ELR (cell line): ENCODE measurements at places on chromosomes 6 and 20.

GRCh38 chr6:123022975-123023374 lies 26.9 kb downstream of the CLVS2 start:
- DNase-seq = no peak

DNA sequence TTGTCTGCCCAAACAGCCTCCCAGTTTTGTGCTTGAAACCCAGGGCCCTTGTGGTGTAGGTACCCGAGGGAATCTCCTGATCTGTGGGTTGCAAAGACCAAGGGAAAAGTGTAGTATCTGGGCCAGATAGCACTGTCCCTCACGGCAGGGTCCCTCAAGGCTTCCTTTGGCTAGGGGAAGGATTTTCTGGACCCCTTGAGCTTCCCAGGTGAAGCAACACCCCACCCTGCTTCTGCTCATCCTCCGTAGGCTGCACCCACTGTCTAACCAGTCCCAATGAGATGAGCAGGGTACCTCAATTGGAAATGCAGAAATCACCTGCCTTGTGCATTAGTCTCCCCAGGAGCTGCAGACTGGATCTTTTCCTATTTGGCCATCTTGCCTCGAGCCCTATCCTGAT lies 791.8 kb upstream of the MANEA start:
- DNase-seq = no peak

DNA sequence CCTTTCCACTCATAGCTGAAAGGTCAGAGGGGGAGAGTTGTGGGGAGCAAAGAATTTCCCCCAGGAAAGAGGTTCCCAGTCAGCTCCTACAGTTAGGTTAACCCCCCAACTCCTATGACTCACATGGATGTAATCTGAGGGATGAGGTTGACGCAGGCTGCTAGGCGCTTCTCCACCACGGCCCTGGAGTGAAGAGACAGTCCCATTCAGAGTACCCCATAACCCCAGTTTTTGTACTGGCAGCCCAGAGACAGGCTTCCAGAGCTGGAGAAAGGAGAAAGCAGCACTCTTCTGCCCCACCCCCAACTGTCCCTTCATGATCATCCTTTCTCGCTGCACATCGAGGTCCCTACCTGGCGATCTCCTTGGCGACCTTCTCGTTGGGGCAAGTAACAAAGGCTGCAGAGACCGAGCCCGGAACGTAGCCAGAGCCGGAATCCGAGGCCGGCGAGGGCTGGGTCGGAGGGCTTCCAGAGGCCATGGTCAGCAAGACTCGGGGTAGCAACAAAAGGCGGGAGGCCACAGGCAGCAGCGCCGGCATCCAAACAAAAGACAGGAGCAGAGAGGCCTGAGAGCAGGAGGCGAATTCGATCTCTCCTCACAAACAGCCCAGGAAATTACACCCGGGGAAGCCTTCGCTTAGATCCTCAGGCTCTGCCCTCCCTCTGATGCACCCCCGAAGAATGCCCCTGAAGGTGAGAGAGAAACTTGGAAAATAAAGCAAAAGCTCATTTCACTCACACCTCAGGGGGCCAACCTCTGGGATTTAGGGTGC lies 592 bp downstream of the CUTA start:
- DNase-seq = peak; percentile 99

DNA sequence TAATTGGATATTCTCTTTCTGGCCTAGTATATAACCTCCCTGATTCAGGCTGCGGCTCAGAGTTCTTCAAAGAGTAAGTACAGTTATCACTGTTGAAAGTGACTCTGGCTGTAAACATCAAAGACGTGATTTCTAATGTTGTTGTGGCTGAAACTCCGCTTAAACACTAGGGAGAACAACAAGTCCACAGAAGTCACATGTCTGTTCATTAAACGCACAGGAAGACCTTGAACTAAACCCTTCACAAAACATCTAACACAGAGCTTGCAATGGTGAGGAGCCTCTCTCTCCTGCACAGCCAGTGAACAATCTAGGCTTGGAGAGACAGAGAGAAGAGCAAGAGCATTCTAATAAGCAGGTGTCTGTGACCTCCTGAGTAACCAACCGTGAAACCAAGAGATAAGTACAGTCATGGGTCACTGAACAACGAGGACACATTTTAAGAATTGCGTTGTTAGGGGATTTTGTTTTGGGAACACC lies 249.3 kb downstream of the PRKN start:
- no peak for DNase-seq

DNA sequence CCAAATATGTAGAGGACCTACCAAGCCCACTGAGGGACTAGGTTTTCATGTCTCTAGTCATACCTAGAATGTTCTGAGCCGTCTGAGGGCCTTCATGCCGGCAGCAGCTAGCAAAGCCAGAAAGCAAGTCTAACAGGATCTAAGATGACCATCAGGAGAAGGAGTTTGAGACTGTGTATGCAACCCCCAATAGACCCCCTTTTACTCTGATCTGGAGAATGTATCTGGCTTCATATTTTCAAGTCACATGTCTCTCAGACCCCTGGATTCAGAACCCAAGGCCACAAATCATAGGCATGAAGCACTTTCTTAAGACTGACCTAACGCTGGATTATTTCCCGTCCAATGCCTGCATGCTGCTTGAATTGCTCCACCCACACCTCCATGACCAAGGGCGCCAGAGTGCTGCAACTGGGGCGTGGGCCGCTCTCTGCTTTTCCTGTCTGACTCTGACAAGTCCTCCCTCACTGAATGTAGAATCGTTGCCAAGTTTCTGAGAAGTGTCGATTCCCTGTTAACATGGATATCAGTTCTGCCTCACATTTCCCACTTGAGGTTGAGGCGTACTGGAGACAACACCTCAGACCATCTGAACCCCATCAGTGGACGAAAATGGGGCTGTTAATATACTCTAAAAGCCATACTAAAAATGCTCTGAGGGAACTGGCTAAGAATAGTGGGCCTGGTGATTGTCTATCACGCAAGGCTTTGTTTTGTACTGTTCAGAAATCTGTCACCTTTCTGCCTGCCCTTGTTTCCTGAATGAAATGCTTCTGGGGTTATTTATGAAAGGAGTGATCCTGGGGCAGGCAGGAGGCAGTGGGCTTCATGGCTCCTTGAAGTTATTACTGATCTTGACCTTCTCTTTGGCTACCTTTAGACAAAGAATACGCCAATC lies 23.9 kb upstream of the ASXL1 start:
- no peak for DNase-seq

DNA sequence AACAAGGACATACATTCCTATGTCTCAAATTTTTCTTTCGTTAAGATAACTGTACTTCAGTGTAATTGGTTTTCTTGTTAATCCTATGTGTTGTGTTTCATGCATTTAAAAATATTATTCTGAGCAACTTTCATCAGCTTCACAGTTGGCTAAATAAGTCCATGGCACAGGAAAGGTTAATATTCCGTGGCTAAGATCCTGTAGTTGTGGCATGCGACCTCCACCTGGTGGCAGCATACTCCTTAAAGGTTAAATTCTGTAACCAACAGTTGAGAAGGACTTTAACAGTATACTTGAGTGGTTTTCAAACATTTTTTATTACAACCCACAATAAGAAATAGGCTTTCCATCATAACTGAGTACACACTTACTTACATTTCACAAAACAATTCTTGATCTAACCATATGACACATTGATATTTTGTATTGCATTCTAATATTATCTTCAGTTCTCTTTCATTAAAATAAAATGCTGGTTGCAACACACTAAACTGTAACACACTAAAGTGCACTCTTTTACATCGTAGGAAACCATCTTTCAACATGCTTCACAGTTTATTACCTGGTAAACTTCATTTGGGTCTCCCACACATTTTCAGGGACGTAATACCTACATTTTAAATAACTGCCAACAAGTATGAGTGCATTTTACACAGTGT lies 118.3 kb downstream of the SLX4IP start:
- DNase-seq = peak; percentile 79

GRCh38 chr6:81568973-81569372 lies 183.5 kb downstream of the TENT5A start:
- no peak for DNase-seq

DNA sequence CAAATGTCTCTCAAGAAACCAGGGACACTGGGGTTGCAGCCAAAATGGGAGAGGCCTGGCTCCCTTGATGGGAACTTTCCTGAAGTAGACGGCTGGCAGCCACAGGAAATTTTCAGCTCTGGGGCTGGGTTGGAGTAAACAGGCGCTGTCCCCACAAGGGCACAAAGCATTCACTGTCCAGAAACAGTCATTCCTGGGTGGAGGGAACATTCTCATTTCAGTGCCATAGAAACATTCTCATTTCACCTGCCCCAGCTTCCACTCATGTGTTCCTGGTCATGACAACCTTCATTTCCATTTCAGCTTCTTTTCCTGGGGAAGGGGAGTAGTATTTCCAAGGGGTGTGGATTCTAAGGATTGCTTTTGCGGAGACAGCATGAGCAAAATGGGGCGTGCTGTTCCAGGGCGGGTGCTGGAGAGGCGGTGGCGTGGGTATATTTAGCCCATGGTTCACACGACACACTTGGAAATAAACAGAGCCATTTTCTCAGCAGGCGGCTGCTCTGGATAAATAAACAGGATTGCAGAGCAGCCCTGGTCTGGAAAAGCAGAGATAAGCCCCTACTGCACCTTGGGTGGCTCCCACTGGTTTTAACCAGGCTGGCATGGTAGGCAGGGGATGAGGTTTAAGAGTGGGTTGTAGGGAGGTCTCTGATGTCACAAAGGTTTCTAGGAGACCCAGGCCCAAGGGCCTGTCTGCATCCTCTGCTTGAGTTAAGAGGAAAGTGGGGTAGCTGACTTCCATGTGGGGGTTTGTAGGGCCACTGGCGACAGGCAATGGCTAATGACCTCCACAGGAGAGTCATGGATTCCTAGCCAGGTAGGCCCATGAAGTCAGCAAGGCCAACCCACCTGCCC lies 32.9 kb downstream of the COX4I2 start:
- no peak for DNase-seq

GRCh38 chr6:1686117-1687098 lies 76.7 kb downstream of the FOXC1 start:
- DNase-seq = peak; percentile 91

- no peak for DNase-seq
Measured at GRCh38 chr6:51396583-51396982, 577.9 kb downstream of the TFAP2B start.

DNA sequence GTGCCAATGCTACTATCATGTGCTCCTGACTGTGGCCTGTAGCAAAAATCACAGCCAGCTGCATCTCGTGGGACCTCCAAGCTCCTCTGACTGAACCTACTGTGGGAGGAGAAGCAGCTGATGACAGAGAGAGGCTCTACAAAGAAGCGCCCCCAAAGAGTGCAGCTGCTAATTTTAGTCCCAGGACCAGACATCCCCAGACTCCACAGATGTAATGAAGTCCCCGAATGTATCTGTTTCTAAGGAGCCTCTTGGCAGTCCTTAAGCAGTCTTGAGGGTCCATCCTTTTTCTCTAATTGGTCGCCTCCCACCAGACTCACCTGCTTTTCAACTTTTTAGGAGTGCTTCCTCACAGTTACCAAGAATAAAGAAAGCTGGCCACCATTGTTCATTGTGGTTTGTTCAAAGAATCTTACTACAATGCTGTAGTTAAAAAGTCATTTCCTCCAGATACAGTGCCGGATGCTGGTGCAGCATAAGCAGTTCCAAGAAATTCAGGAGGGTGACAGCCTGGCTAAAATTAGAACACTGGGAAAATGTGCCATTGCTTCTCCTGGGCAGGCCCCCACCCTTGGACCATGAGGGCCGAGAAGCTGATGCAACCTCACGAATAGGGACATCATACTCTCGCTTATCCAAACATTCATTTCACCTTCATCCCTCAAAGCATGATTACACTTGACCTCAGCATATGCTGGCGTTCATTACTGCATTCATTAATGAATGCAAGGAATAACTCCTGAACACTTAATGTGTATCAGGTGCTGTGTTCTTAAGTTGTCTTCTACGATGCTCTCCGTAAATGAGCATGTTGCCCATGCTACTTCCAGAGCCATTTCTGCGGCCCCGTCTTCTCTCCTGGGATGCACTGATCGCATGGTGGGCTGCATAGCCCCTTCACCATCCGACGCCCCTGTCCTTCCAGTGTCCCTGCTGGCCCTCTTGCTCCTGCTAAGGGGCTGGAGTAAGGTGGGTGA lies 66.4 kb downstream of the LY86 start:
- no peak for DNase-seq

DNA sequence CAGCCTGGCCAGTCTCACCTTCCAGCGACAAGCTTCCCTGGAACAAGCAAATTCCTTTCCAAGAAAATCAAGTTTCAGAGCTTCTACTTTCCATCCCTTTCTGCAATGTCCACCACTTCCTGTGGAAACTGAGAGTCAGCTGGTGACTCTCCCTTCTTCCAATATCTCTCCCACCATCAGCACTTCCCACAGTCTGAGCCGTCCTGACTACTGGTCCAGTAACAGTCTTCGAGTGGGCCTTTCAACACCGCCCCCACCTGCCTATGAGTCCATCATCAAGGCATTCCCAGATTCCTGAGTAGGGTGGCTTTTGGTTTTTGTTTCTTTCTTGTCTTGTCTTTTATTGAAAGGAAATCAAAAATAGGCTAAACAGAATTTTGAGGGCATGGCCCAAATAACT lies 24.3 kb downstream of the MYCT1 start:
- peak; percentile 40 for DNase-seq

GRCh38 chr6:51141080-51141479 lies 322.4 kb downstream of the TFAP2B start:
- no peak for DNase-seq

DNA sequence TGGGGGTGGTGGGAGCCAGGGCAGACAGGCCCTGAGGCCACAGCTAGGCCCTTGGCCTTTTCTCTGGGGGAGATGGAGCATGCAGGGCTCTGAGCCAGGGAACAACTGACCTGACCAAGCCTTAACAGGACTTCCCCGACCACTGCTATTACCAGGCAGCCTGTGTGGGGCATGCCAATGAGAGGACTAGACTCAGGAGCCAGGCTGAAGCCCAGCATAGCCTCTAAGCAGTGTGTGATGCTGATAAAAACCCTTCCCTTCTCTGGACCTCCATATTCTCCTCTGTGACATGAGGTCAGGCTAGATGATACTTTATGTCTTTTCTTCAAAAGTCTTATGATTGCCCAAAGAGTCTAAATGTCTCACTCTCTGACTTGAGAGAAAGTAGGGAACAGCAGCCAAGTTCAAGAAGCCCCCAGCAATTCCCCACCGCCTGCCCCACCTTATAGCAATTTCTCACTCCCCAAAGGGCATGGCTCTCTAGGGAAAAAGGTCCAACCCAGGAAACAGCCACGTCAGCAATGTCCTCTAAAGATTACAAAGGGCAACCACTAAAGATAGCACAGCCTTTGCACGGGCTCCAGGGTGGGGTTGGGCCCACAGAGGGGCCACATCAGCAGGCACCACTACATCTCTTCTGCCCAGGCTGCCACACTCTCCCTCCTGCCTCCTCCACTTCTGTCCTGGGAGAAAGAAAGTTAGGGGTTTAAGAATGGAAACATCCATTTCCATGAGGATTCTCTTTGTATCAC lies 71.3 kb downstream of the TRERF1 start:
- DNase-seq = no peak

GRCh38 chr6:80250391-80250997 lies 144.0 kb downstream of the BCKDHB start:
- no peak for DNase-seq

- no peak for DNase-seq
Measured at GRCh38 chr20:51319522-51319921, 223.0 kb downstream of the NFATC2 start.
